ENCODE measurements at places on chromosomes 7 and 10.
A peak's percentile ranks its signal among the peaks of the same experiment; 100 is the strongest.

DNA sequence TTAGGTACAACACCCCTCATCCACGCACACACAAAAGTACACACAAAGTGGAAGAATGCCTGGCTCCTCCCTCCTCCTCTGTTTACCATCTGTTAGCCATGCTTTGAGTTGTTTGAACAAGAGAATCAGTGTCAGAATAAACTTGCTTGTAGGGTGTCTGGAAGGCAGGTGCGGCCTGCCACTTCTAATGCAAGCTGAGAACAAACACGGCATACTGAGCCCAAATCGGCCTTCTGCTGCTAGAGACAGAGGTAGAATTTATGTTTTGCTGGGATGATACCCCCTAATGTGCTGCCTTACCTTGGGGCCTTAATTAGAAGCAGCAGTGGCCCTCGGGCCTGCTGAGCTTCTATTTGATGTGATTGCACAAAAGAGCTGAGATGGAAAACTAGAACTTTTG, 24.9 kb upstream of the FAM180A start:
- peak overlapping the region; percentile 50 for H3K27ac ChIP-seq
- no peak overlapping the region for H3K4me3 ChIP-seq
- peaks cover 14% of the 10 kb centered on the region for H3K4me1 ChIP-seq
- no peaks in the 10 kb centered on the region for H3K36me3 ChIP-seq
- no peaks in the 10 kb centered on the region for H3K27me3 ChIP-seq

DNA sequence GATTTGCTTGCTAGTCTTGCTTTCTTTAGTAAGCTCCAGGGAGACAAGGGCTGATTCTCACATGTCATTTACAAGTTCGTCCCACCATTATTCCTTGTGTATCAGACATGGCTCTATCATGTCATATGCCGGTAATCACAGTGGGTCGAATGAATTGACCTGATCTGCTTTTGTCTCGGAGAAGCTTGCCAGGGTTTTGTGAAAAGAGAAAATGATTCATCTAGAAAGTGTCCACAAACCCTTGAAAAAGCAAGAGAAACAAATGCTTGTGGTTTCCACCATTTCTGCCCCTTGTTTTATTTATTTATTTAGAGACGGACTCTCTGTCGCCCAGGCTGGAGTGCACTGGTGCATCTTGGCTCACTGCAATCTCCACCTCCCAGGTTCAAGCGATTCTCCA, 278.5 kb downstream of the TCF7L2 start:
- no peak overlapping the region for H3K27ac ChIP-seq
- no peaks in the 10 kb centered on the region for H3K27me3 ChIP-seq
- no peak overlapping the region for H3K4me3 ChIP-seq
- H3K4me1 ChIP-seq, result no peaks in the 10 kb centered on the region
- no peaks in the 10 kb centered on the region for H3K36me3 ChIP-seq
- no peak for DNase-seq

DNA sequence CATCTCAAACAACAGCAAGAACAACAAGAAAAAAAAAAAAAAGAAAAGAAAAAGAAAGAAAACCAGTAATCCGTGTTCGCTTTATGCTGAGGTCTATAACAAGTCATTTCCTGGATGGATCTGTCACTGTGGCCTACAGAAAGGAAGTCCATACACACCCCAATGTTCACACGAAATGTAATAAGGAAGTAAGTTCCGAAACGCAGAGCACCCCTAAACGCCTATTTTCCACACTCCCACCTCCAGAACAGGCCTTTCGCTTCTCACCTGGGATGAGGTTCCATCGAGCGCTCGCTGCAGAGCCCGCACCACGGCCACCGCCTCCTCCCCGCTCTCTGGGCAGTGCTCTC, 735 bp downstream of the ZNF394 start:
- peaks cover 15% of the 10 kb centered on the region for H3K4me1 ChIP-seq
- H3K27me3 ChIP-seq, result no peaks in the 10 kb centered on the region
- H3K4me3 ChIP-seq, result peak overlapping the region; percentile 82

DNA sequence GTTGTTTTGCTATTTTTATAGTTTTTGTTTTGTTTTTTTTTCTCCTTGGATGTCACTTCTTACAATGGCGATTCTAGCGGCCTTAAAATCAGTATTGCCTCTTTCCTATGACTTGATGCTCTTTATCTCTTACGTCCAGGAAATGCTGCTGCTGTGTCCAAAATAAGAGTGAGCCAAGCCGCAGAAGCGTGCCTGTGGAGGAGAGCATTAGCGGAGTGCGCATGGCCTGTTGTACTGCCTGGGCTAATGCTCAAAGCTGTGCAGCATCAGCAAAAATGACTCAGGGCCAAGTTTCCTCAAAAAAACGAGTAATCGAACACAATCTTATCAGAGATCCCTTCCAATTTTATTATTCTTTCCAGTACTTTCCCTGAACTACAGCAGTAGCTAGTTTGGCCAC, 18.5 kb upstream of the GAD2 start:
- no peak for DNase-seq
- H3K27ac ChIP-seq, result no peak overlapping the region
- H3K4me3 ChIP-seq, result no peak overlapping the region
- H3K27me3 ChIP-seq, result no peaks in the 10 kb centered on the region
- no peaks in the 10 kb centered on the region for H3K4me1 ChIP-seq

- H3K27ac ChIP-seq, result no peak overlapping the region
- H3K4me3 ChIP-seq, result no peak overlapping the region
- DNase-seq, result no peak
- no peaks in the 10 kb centered on the region for H3K36me3 ChIP-seq
- peaks cover 5% of the 10 kb centered on the region for H3K4me1 ChIP-seq
- no peaks in the 10 kb centered on the region for H3K27me3 ChIP-seq
Measured at GRCh38 chr7:134463751-134464150, 4.9 kb upstream of the AKR1B1 start.

GRCh38 chr7:110808361-110808760, 282.6 kb upstream of the LRRN3 start:
- no peak overlapping the region for H3K4me3 ChIP-seq
- no peaks in the 10 kb centered on the region for H3K36me3 ChIP-seq
- H3K4me1 ChIP-seq, result no peaks in the 10 kb centered on the region
- DNase-seq, result no peak
- no peaks in the 10 kb centered on the region for H3K27me3 ChIP-seq
- H3K27ac ChIP-seq, result no peak overlapping the region

DNA sequence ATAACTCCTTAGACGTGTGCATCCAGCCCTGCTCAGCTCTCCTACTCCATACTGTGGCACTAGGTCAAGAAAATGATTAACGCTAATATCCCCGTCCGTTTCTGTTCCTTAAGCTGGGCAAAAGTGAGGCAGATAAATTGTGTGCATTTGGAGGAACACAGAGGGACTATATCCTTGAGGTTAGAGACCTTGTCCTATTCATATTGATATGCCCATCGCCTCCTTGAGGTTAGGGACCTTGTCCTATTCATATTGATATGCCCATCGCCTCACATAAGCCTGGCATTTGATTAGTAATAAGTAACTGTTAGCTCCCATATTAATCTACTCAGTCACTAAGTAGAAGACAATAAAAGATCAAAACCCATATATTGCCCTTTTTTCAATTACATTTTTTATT, 12.9 kb upstream of the TAX1BP1 start:
- no peaks in the 10 kb centered on the region for H3K36me3 ChIP-seq
- no peak for DNase-seq
- no peak overlapping the region for H3K4me3 ChIP-seq
- no peak overlapping the region for H3K27ac ChIP-seq

GRCh38 chr10:962342-962741, 25.9 kb upstream of the GTPBP4 start:
- H3K27me3 ChIP-seq, result no peaks in the 10 kb centered on the region
- no peaks in the 10 kb centered on the region for H3K36me3 ChIP-seq
- no peaks in the 10 kb centered on the region for H3K4me1 ChIP-seq
- DNase-seq, result no peak
- H3K4me3 ChIP-seq, result no peak overlapping the region
- H3K27ac ChIP-seq, result no peak overlapping the region

GRCh38 chr10:102229810-102230263, 3.7 kb downstream of the ELOVL3 start:
- H3K27me3 ChIP-seq, result no peaks in the 10 kb centered on the region
- H3K36me3 ChIP-seq, result no peaks in the 10 kb centered on the region
- peak overlapping the region; percentile 47 for H3K4me3 ChIP-seq
- H3K4me1 ChIP-seq, result no peaks in the 10 kb centered on the region
- no peak overlapping the region for H3K27ac ChIP-seq

DNA sequence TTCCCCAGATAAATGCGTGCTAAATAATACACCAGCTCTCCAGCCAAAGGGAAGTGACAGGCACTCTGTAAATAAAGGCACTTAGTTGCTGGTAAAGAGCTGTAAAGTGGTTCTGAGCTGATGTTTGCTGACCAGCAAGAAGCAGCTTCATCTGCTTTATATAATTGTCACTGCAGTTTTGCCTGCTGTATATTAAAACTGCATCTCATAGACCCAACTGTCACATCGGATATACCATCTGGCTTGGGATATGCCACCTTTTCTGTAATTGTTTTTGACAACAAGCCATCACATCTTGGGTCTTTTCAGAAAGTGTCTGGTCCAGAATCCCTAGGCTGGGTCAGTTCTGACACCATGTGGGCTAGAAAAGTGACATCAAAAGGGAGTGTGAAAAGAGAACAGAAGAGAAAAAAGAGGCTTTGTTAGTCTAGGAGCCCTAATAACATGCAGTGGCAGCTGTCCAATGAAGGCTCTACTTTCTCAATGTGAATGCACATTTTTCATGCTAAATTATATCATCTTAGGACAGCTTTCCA, 697.6 kb downstream of the KCNMA1 start:
- H3K4me1 ChIP-seq, result peaks cover 5% of the 10 kb centered on the region
- H3K36me3 ChIP-seq, result no peaks in the 10 kb centered on the region
- no peak overlapping the region for H3K27ac ChIP-seq
- no peak for DNase-seq
- H3K27me3 ChIP-seq, result no peaks in the 10 kb centered on the region

- no peak overlapping the region for H3K27ac ChIP-seq
- no peak overlapping the region for H3K4me3 ChIP-seq
- no peaks in the 10 kb centered on the region for H3K27me3 ChIP-seq
- H3K36me3 ChIP-seq, result no peaks in the 10 kb centered on the region
- peaks cover 13% of the 10 kb centered on the region for H3K4me1 ChIP-seq
Measured at GRCh38 chr10:88270061-88270808, 312.9 kb downstream of the RNLS start.

GRCh38 chr7:33781796-33782195, 123.5 kb upstream of the BMPER start:
- no peaks in the 10 kb centered on the region for H3K36me3 ChIP-seq
- H3K27ac ChIP-seq, result no peak overlapping the region
- no peak overlapping the region for H3K4me3 ChIP-seq
- DNase-seq, result no peak
- no peaks in the 10 kb centered on the region for H3K27me3 ChIP-seq
- no peaks in the 10 kb centered on the region for H3K4me1 ChIP-seq

GRCh38 chr10:74153123-74153522, 2.1 kb downstream of the ADK start:
- no peaks in the 10 kb centered on the region for H3K36me3 ChIP-seq
- no peak for DNase-seq

- no peak overlapping the region for H3K4me3 ChIP-seq
- H3K27me3 ChIP-seq, result no peaks in the 10 kb centered on the region
- DNase-seq, result no peak
- peak overlapping the region; percentile 20 for H3K27ac ChIP-seq
- H3K4me1 ChIP-seq, result no peaks in the 10 kb centered on the region
- no peaks in the 10 kb centered on the region for H3K36me3 ChIP-seq
Measured at GRCh38 chr7:66050337-66050957, 25.2 kb upstream of the ASL start.

DNA sequence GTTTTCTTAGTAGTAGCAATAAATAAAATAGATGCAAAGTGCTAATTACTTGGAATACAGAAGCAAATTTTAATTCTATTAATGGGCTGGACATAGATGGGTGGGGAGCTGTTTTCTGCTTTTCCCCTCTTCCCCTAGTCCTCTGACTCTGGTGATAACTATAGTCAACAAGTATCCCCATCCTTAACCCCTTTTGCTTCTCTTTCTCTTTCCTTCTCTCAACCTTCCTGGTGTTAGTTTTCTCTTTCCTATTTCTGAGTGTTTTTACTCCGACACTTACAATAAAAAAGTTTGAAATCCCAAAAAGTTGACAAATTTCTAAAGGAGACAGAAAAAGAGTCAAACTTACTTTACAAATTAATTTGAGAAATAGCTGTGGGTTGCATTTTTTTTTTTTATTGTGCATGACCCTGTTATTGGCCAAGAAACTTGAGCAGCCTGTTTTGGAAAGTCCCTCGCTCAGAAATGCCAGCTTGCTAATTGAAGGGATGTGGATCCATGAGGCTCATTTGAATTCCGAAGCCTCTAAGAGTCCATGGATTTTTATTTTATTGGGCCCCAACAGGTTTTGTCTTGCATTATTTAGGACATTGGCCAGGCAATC, 2.4 kb downstream of the FAS start:
- H3K36me3 ChIP-seq, result no peaks in the 10 kb centered on the region
- no peak overlapping the region for H3K27ac ChIP-seq
- peak overlapping the region; percentile 70 for H3K4me3 ChIP-seq
- no peak for DNase-seq
- H3K4me1 ChIP-seq, result peaks cover 16% of the 10 kb centered on the region

GRCh38 chr10:102131286-102132170, 1.3 kb upstream of the PPRC1 start:
- no peaks in the 10 kb centered on the region for H3K4me1 ChIP-seq
- no peaks in the 10 kb centered on the region for H3K27me3 ChIP-seq
- peak overlapping the region; percentile 90 for H3K27ac ChIP-seq
- no peak overlapping the region for H3K4me3 ChIP-seq
- no peak for DNase-seq

- H3K36me3 ChIP-seq, result no peaks in the 10 kb centered on the region
- peaks cover 18% of the 10 kb centered on the region for H3K4me1 ChIP-seq
- peak within 1 kb of the TSS; percentile 82 for H3K4me3 ChIP-seq
- no peaks in the 10 kb centered on the region for H3K27me3 ChIP-seq
- peak; percentile 95 for DNase-seq
- H3K27ac ChIP-seq, result peak within 1 kb of the TSS; percentile 80
Measured at GRCh38 chr7:107743567-107744344, at the start of gene CBLL1. Gene CBLL1 (plus strand): TSS chr7:107744142. CDS start chr7:107744164, 22 bp downstream.

DNA sequence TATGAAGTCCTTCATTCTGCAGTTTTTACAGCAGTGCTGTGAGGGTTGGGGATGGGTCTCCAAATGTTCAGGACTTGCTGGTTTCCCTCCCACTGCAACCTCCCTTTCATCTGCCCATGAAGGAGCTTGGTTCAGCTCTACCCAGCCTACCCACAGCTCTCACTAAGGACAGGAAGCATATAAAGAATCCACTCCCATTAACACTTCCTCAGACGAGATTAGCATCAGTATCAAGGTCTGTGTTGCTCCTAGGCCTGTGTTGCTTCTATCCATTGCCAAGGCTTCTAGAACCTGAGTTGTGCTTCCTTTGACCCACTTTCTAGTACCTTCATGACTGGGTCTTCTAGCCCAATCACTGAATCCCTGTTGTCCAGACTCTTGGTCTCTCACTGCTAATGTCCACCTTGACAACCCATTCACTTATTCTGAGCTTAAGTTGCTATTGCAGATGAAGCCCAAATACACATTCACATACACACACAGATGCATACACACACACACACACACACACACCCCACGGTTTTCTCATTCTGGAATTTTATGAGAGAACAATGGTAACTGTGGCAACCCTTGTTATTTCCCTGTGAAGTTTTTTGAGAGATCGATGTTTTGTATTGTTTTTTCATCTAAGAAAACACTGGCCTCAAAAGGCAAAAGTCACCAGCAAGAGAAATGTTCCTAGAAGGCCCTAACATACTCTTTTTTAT, 248.1 kb downstream of the MTERF1 start:
- peaks cover 8% of the 10 kb centered on the region for H3K4me1 ChIP-seq
- H3K4me3 ChIP-seq, result no peak overlapping the region
- H3K36me3 ChIP-seq, result no peaks in the 10 kb centered on the region
- DNase-seq, result no peak
- H3K27ac ChIP-seq, result no peak overlapping the region
